GM20000 (cell line): ENCODE measurements at places on chromosomes 7 and 10.

DNA sequence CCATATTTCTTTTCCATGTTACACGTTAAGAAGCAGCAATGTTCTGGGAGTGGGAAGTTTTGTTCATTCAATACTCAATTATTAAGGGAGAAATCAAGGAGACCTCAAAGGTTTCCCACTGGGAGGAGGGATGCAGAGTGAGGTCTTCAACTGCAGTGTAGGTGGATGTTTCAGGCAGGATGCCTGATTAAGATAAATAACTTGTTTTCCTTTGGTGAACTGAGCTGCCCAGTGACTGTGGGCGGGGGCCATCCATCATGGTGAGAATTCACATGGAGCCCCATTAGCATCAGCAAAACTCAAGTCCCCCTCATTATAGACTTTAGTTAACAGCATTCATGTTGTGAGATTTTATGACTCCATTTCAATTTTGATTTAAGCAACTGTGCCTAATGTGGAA, 121.1 kb downstream of the PLPP4 start:
- no peak for DNase-seq

- DNase-seq: no peak
Observed at GRCh38 chr7:130886438-130887135, 152.6 kb upstream of the KLF14 start.

- DNase-seq: no peak
Observed at GRCh38 chr7:30871655-30872054, 40.0 kb upstream of the AQP1 start.

DNA sequence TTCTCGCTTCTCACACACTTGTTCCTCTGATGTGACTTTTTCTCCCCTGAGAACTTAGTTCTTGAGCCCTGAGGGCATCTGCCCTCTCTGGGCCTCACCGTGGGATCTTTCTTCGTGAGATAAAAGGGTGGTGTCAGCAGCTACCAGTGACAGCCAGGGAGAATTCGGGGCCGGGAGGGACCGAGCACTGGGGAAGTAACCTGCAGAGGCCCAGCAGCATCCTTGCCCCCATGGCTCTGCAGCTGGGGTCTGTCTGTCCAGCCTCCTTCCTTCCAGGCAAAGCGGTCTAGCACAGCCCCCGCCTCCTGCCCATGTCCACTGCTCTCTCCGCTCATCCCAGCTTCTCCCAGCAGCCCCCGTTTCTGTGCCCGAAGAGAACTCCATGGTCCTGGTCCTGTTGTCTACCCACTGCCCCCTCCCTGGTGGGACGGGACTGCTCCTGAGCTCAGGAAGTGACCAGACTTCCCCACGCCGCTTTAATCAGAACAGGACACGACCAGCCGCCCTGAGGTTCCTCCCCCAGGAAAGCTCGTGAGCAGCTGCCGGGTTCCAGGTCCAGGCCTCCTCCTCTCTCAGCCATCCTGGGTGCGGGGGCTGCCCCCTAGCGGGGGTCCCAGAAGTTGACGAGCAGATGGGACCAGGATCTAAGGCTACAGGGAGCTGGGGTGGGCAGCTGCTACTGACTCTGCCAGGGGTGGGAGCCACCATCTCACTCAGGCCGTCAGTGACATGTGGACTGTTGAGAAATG, 187.5 kb downstream of the WDR37 start:
- no peak for DNase-seq

DNA sequence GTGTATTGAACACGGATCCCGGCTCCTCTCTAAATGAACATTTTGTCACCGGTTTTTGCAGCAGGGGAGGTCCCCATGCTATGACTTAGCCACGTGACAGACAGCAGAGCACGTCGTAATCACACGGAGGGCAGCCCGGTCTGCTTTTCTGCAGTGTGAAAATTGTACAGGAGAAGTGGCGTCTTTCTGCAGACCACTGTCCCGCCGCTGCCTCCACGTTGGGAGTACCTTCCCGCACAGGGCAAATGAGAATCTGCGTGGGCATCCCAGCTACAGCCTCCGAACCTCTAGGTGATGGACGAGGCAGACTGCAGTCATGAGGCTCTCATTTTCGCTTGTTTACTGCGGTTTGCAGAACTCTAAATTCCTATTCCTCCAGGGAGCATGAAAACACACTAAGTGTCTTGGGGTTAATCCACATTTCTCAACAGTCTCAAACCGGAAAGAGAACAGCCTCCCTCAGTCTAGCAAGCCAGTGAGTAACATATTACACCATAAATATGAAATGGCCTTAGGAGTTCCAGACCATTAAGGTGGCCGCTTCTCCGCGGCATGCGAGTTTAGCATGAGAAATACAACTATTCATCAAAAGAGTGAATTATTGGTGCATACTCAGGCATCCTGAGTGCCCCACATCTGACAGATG, 89.8 kb downstream of the TCERG1L start:
- no peak for DNase-seq

GRCh38 chr10:81603106-81603620, 271.8 kb upstream of the NRG3 start:
- no peak for DNase-seq

DNA sequence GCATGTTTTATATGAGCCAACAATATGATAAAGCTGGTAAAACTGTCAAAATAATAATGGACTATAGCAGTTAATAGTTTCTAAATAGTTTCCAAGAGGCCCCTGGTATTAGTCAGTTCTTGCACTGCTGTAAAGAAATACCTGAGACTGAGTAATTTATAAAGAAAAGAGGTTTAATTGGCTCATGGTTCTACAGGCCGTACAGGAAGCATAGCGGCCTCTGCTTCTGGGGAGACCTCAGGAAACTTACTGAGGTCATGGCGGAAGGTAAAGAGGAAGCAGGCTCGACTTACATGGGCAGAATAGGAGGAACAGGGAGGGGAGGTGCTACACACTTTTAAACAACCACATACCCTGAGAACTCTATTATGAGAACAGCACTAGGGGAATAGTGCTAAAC, 104.6 kb downstream of the PPP1R9A start:
- no peak for DNase-seq

GRCh38 chr7:66331883-66332282, 126.7 kb downstream of the TPST1 start:
- no peak for DNase-seq

- DNase-seq: no peak
Observed at GRCh38 chr7:24773646-24774045, 16.4 kb upstream of the GSDME start.
